Left forelimb (tissue), 1 donor: ENCODE measurements at places on chromosomes 2 and 18.

DNA sequence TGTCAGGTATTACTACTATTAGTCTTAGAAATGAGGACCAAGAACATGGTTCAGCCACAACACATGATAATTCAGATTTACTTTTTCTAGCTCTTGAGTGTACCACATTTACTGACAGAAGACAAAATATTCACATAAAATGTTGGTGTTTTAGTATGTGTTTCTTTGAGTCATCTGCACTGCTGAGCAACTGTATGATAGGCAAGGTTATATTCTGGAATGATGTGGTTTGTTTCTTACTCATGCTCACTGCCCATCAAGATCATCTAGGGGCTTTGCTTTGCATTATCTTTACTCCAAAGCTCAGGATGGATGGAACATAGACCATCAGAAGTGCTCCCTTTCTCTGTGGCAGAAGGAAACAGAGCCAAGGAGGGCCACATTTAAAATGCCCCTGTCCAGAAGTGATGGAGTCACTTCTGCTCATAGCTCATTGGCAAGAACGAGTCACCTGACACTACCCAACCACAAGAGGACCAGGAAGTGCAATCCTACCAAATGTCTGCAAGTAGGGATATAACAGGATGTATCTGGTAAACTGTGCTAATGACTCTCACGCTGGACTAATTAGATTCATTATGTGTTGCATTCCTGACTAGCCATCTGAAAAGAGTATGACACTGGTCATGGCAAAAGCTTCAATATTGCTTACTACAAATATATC lies 81.5 kb downstream of the DIS3L2 start:
- DNase-seq: no peak

GRCh38 chr2:42298996-42299754 lies 61.8 kb downstream of the COX7A2L start:
- no peak for DNase-seq

DNA sequence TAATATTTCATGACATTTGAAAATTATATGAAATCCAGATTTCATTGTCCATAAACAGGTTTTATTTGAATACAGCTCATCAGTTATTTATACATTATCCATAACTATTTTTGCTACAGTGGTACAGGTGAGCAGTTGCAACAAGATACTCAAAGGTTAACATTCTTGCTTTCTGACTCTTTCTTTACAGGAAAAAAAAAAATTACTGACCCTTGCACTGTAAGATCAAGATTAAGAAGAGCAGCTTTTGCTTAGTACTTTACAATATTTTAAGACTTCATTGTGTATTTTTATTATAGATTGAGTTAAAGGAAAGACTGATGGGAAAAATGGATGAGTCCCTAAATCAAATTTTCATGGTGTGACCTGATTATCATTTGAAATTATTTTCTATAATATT lies 11.2 kb downstream of the ETAA1 start:
- no peak for DNase-seq

- DNase-seq: no peak
Observed at GRCh38 chr2:108541451-108541850, 7.2 kb downstream of the LIMS1 start.
